A549 treated with CORT108297 at 1 μM for 4 hours (cell line): ENCODE measurements at places on chromosomes 12 and 14. TPM values are rescaled to one million over a fixed set of nuclear protein-coding genes. Genes with fewer than 3 reads are reported as not detected.

Gene CEBPE
- not detected in 5 replicates for total RNA-seq

Gene CD69
- total RNA-seq = not detected in 5 replicates

Gene R3HDM2
- total RNA-seq = 9.1 to 11.3 TPM (median 10.0 TPM) in 5 replicates

Gene OTX2
- total RNA-seq = not detected in 5 replicates

Gene INHBC
- 0.05 to 0.08 TPM in 2 of 5 replicates, not detected in the others for total RNA-seq

Gene TMX1
- 32.9 to 61.6 TPM (median 40.4 TPM) in 5 replicates for total RNA-seq

Gene PTPN21
- 7.6 to 10.5 TPM (median 8.7 TPM) in 5 replicates for total RNA-seq

Gene SPIC
- not detected in 5 replicates for total RNA-seq

Gene TAMALIN
- 0.32 to 0.58 TPM (median 0.41 TPM) in 5 replicates for total RNA-seq

Gene MTHFD1
- total RNA-seq = 105 to 121 TPM (median 109 TPM) in 5 replicates

Gene KRT82
- not detected in 5 replicates for total RNA-seq

Gene PRH2
- total RNA-seq = 0.16 to 0.47 TPM in 2 of 5 replicates, not detected in the others

Gene APOF
- not detected in 5 replicates for total RNA-seq

Gene RERG
- total RNA-seq = 0.10 to 0.26 TPM (median 0.22 TPM) in 5 replicates

Gene MGST1
- 733 to 839 TPM (median 804 TPM) in 5 replicates for total RNA-seq

Gene CIROP
- total RNA-seq = not detected in 5 replicates

Gene TSPAN19
- not detected in 5 replicates for total RNA-seq

Gene SERPINA6
- 0.63 to 1.1 TPM (median 0.95 TPM) in 5 replicates for total RNA-seq

Gene FOXG1
- 0.06 to 0.15 TPM (median 0.11 TPM) in 5 replicates for total RNA-seq

Gene KERA
- not detected in 5 replicates for total RNA-seq

Gene ADGRD1
- 0.24 to 0.64 TPM (median 0.33 TPM) in 5 replicates for total RNA-seq

Gene SCNN1A
- 10.8 to 15.6 TPM (median 14.9 TPM) in 5 replicates for total RNA-seq

Gene HOXC12
- total RNA-seq = not detected in 5 replicates

Gene CCDC88C
- total RNA-seq = 5.3 to 7.2 TPM (median 6.2 TPM) in 5 replicates

Gene WIF1
- total RNA-seq = not detected in 5 replicates

Gene AMDHD1
- 2.3 to 2.9 TPM (median 2.5 TPM) in 5 replicates for total RNA-seq

Gene CACNA2D4
- total RNA-seq = not detected in 5 replicates

Gene CCDC59
- 46.6 to 72.6 TPM (median 49.0 TPM) in 5 replicates for total RNA-seq

Gene HOXC10
- total RNA-seq = 2.5 to 3.4 TPM (median 2.9 TPM) in 5 replicates

Gene CMA1
- not detected in 5 replicates for total RNA-seq

Gene GALNT6
- total RNA-seq = 2.3 to 4.0 TPM (median 2.9 TPM) in 5 replicates

Gene P2RX2
- not detected in 5 replicates for total RNA-seq

Gene WSCD2
- total RNA-seq = not detected in 5 replicates

Gene VRTN
- total RNA-seq = not detected in 5 replicates

Gene REC8
- total RNA-seq = 2.6 to 8.3 TPM (median 4.8 TPM) in 5 replicates
